Aorta (tissue), 5 donors: ENCODE measurements at places on chromosomes 11 and 22.

DNA sequence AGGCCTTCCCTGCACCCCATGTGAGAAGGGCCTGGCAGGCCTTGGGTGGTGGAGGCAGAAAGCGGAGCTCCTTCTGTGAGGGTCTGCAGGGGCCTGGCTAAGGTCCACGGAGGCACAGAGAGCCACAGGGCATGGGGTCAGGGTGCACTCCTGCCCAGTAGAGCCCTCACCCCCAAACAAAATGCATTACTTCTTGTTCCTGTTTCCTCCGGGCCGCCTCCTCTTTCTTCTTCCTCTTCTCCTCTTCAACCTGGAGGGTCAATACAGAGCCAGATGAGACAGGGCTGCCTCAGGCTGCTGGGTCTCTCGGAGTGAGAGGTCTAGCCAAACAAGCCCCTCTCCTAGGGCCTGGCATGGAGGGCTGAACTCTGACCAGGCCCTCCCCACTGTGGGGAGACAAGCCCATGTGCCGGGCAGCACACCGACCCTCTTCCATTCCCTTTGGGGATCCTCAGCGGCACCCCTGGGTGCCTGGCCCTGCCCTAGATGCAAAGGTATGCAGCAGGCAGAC lies 10.3 kb upstream of the NAP1L4 start:
- DNase-seq, result no peak

DNA sequence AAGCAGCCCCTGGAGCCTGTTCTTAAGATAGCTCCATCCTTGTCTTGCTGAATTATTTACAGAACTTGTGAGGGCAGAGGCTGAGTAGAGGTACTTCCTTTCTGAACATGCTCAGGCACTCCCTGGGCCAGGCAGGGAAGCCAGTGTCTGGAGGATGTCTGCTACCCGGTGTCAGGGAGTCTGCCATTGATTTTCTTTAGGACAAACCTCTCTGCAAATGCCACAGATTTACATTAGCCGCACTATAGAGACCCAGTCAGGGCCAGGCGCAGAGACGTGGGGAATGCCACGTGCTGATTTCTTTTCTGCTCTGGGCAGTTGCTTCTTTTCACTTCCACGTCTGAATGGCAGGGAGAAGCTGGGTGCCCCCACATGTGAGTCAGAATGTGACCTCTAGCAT lies 585.5 kb downstream of the NTM start:
- no peak for DNase-seq

- no peak for DNase-seq
These were observed 886.3 kb downstream of the NTM start for GRCh38 chr11:132256528-132257279.

GRCh38 chr11:106077609-106078455 lies at the start of gene AASDHPPT:
TSS of gene AASDHPPT (plus strand) at chr11:106077662. CDS start at chr11:106077711, 49 bp downstream.
- no peak for DNase-seq

DNA sequence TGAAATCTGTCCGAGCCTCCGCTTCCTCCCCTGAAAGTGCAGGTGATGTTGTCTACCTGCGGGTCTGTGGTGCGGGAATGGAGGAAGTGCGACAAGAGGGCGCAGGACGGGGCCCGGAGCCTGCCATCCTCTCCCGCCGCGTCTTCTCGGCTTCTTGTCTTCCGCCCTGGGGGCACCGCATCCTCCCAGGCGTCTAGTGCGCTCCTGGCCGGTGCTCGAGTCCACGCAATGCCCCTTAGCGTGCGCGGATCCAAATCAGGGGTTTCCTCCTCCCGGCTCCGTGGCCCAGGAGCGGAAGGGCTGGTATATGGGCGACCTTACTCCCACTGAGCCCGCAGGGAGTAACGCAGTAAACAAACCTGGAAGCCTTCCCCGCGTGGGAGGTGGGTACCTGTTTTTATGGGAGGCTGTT lies 405 bp downstream of the SFI1 start:
- peak; percentile 81 for DNase-seq
